ENCODE measurements at places on chromosomes 5 and 9.

DNA sequence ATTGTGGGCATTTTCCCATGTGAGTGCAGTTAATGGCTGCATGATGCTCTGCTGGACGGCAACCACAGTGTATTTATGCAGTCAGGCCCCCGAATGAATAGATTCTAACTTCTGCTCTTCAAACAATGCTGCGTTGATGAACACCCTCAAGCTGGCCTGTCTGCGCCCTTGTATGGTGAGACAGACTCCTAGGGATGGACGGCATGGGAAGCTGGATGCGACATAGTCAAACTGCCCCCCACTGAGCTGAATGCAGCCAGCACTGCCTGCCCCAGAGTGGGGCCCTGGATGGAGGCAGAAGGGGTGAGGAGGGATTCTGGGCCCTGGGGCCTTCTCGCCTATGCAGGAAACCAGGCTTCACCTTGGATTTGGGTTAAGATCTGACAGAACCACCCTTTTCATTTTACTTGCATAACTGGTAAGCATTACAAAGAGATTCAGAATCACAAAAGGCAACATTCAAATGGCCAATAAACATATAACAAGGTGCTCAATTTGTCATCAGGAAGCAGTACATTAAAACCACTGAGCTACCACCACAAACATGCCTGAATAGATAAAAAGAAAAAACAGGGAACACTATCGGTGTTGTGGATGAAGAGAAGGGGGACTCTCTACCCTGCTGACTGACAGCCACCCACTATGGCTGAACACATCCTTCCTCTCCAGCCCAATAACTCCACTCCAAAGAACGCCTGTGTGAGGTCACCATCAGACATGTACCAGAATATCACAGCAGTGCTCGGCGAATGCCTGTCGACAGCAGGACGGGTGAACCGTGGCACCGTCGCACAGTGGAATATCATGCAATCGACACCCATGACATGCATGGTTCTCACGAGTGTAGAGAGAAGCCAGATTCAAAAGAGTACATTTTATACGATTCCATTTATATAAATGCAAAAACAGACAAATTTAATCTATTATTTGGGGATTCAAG, 79.1 kb downstream of the RAPGEF1 start:
- no peak for DNase-seq

DNA sequence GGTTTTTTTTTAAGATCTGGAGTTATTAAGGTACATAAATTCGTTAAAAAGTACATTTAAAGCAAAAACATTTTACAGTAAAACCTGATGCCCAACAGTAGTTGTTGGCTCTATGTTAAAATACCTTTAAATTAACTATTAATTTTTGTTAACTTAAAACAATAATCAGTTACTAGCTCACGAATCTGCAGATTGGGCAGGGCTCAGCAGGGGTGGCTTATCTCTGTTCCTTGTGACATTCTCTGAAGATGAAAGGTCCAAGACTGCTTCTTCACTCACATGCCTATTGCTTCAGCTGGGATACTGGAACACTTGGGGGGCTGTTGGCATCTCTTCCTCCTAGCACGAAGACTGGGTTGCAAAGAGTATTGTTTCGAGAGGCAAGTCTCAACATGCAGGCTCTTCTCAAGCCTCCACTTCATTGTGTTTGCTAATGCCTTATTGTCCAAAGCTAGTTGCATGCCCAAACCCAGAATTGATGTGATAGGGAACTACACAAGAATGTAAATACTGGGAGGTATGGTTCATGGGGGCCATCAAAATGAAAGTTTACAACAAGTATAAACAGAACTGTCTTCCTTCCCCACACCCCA, 46.6 kb downstream of the MAP3K1 start:
- DNase-seq = no peak

DNA sequence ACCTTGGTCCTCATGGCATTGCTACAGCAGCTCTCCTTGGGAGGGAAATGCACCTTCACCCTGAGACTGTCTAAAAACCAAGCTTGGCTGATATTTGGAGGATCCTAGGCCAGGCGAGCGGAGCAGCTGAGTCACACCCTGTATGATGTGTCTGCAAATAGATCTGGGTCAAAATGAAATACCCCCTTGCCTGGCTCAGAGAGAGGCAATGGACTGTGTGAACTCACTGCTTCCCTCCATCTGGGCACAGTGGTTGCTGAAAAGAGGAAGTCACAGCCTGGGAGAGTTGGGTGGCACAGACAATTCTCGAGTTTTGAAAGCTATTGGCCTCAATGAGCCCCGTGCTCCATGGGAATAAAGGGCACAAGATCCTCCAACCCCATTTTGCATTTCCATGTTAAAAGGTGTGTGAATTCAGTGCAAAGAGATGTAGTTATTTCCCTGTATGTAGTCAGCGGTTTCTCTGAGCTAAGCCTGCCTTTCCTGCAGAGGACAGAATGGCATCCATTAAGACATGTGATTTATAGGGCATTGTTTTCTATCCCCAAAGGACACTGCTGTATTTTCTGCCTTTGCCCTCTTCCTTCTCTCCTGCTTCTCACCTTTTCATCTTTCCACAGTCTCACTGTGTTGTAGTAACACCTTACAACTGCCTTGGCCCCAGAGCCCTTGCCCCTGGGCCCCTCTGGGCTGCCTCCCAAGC, 177.2 kb downstream of the GADD45G start:
- no peak for DNase-seq

DNA sequence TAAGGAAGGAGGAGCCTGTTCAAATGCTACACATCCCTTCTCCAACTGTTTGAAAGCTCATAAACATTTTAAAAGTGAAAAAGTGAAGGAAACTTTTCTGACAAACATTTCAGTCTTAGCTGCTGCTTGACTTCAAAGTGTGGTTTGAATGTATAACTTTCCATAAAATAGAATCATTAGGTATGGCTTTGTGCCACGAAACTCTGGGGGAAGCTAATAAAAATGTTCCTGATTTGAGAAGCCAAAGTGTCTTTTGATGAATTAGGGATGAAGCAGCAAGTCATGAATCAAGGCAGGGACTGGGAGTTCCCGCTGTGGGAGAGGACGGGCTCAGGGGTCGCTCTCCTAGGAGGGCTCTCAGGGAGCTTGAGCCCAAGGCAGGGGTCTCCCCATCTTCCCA, 15.3 kb downstream of the MVB12B start:
- DNase-seq = no peak

DNA sequence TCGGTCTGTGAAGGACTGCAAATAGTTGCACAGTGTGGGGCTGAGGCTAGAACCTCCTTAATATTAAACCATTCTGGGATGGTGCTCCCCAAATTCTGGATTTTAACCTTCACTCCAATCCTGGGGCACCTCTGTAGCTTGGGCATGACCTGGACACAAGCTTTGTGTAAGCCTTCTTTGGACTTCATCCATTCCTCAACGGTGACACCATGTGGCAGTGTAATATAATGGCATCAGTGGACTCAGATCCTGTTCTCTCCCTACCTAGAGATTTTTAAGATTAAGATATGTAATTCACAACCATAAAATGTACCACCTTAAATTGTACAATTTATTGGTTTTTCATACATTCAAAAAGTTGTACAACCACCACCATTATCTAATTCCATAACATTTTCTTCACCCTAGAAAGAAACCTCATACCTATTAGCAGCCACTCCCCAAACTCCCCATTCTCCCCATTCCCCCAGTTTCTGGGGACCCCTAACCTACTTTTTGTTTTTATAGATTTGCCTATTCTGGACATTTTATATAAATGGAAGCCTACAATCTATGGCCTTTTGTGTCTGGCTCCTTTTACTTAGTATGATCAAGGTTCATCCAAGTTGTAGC, 4.8 kb upstream of the PLGRKT start:
- DNase-seq = no peak

GRCh38 chr5:111454776-111455175, 57.6 kb downstream of the STARD4 start:
- no peak for DNase-seq

DNA sequence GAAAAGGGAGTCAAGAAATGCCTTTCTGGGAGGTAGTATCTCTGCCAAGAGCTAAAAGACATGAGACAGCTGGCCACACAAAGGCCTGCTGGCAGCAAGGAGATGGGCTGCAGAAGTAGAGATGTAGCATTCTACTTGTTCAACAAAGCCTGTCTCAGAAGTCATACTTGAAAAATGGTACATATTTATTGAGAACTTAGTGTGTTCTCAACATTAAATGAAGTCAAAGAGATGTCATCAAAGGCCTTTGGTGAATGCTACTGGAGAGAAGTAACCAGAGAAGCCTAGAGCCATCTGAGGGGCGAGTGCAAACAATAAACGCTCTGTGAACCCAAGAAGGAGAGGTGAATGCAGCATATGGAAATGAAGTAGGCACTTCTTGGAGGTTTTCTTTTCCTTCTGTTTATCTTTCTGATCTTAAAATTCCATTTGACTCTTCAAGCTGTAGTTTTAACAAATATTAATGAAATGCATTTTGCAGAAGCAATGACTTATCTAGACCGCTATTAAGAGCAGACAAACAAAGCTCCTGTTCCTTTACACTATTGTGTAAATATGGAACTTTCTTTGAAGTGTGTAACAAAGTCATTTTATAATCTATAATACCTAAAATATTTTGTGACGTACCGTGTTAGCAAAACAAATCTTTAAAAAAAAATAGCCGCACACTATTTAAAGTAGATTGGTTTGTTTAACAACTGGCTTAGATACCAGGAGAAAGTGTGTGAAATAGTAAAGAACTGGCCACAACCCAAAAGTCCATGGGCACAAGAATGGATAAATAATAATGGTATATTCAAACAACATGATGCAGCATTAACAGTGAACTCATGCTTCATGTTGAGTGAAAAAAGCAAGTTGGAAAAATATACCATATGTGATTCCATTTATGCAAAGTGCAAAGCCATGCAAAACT, 70.2 kb downstream of the ZNF608 start:
- DNase-seq = no peak

- no peak for DNase-seq
Measured at GRCh38 chr5:88502179-88503040, 233.8 kb upstream of the TMEM161B start.

DNA sequence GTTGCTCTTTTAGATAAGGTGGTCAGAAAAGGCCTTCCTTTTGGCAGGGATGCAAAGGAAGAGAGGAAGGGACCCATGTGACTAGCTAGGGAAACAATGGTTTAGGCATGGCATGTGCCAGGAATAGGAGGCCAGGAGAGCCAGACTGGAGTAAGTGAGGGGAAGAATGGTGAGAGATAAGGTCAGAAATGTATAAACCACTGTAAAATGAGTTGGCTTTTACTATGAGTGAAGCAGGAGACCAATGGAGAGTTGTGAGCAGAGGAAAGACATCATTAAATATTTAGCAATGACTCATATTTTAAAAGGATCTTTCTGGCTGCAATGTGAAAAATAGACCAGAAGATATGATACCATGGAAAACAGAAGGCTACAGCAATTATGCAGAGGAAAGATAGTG, 50.9 kb downstream of the AP3B1 start:
- DNase-seq = no peak

DNA sequence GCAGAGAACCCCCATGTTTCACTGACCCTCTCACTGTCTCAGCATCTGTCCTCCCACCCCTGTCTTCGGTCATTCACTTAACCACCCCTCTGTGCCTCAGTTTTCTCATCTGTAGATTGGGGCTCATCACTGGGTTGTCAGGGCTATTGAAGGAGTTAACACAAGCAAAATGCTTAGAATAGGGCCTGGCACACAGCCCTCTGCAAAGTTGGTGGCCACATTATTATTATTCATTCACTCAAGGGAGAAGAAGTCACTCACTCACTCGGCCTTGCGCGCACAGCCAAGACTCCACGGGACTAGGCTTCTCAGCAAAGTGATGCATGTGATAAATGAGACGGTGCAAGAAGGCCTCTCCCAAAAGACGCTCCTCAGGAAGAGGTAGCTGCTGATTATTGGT, 8.0 kb downstream of the PDGFRB start:
- no peak for DNase-seq

DNA sequence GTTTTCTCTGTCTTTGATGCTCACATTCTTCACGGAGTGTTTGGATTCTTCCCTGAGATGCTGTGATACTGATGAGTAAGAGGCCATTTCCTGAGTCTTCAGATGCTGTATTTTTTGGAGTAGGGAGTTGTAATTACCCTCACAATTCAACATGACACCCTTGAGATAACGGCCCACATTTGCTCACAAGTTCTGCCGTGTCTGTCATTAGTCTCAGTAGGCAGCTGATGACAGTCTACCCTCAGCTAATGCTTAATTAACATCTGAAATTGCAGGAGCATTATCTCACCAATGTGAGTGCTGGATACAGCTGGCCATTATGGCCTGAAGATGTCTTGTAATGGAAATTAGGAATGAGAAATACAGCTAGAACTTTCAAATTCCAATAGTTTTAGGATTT, 307.1 kb upstream of the ADCY2 start:
- no peak for DNase-seq

- DNase-seq = no peak
Measured at GRCh38 chr9:88660611-88661010, 125.6 kb downstream of the NXNL2 start.

GRCh38 chr5:6468104-6468503, 19.4 kb downstream of the UBE2QL1 start:
- DNase-seq = no peak

DNA sequence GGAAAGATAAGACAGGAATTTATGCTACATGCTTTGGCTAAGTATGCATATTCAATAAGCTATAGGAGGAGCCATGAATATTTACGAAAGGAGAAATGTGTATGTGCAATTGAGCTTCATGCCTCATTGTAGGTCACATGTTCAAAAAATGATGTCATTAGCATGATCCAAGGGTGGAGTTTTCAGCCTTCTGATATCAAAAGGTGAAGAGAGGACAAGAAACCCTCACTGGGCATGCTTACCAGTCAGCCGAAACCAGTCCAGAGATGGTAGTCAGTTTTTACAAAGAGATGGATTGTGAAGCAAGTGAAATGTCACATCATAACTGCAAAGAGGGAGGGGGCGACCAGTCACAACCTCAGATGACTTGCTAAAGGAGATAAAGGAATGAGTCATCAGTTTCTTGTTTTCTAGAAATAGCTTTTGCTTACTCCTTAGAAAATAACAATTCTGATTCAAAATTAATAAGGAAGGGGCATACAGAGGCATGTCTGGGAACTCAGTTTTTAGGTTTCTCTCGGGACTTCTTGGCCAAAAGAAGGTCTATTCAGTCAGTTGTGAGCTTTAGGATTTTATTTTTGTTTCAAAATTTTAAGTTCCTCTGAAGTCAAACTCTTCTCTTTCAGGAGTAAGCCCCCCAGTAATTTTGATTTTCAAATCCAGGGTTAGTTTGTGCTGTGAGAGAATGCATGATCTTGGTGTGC, 1067.8 kb upstream of the EDIL3 start:
- DNase-seq = no peak

DNA sequence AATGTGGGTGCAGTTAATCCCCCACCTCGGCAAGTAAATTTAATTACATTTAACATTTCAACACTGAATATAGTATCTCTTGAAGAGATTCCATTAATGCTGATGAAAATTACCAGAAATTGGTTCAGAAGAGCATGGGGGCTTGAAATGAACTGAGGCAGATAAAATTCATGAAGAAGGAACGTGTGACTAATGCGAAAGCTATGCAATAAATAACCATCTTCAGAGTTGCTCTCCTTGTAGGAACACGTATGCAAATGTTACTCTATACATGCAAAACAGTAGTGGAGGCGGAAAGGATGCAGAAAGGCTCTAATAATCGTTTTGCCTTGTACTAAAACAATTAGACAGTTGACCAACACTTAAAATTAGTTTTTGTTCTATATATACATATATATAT, 320.2 kb downstream of the CTNND2 start:
- DNase-seq = no peak

GRCh38 chr5:174560861-174561260, 163.5 kb upstream of the MSX2 start:
- DNase-seq = no peak

All from left colon (tissue), 2 donors.